Activated T-cell treated with anti-CD3 and anti-CD28 coated beads for 48 hours (primary cell): ENCODE measurements at places on chromosomes 5 and 9.

DNA sequence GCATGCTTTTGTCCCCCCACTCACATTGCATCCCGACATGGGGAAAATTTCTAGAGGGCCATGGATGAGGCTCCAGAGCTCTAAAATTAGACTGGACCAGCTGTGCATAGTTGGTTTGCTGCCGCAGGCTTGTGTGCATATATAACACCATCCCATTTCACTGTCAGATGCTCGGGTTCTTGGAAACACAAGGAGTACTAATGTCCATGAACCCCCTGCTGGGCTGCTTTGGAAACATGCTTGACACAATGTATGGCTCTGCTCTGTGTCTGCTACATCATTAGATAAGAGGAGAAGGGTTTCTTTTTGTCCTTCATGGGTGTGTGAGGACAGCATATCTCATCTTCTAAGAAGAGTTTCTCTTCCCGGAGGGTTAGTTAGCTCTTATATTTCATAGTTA is 292.1 kb upstream of the RORB start:
- no peak for DNase-seq

DNA sequence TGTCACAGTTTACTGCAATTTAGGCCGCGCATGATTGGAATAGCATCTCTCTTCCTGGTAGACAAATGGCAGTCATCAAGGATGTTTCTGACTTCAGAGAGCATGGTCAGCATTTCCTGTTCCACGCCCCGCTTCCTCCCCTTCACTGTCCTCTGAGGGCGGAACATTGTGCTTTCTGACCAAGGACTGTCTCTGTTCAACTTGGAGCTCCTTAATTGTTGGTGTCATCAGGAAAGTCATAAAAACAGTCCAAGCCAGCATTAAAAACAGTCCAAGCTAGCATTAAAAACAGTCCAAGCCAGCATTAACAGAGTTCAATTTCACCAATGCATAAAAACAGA is 301.3 kb upstream of the IRX4 start:
- no peak for DNase-seq

GRCh38 chr9:92455217-92455616 is 27.1 kb downstream of the ASPN start:
- DNase-seq: no peak

GRCh38 chr5:128825826-128826225 is 139.5 kb upstream of the SLC27A6 start:
- no peak for DNase-seq

- no peak for DNase-seq
These were observed 11.4 kb downstream of the HAND1 start for GRCh38 chr5:154466671-154467070.

GRCh38 chr5:141633871-141634561 is 2.6 kb downstream of the HDAC3 start:
- DNase-seq: no peak

DNA sequence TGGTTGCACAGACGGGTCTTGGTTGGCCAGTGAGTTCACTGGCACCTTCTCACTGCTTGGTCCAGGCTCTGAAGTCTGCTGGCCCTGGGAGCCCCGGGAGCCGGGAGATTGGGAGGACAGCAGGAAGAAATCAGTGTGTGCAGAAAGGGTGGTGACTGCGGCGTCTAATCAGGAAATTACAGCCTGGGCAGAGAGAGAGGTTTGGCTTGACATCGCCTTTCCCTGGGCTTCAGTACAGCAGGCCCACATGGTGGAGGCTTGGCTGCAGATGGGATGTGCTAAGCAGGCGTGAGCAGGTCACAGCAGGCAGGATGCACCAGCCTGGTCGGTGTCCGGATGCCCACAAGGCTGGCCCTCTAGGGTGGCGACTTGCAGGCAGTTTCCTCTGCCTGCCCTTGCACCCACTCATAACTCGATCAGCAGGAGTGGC is 17.2 kb downstream of the PITX1 start:
- DNase-seq: no peak

- no peak for DNase-seq
These were observed 145.0 kb downstream of the MED27 start for GRCh38 chr9:131934673-131935072.

GRCh38 chr5:122316656-122317055 is 4.6 kb downstream of the SNCAIP start:
- no peak for DNase-seq

- no peak for DNase-seq
These were observed 31.8 kb upstream of the PTGS1 start for GRCh38 chr9:122338994-122339393.

DNA sequence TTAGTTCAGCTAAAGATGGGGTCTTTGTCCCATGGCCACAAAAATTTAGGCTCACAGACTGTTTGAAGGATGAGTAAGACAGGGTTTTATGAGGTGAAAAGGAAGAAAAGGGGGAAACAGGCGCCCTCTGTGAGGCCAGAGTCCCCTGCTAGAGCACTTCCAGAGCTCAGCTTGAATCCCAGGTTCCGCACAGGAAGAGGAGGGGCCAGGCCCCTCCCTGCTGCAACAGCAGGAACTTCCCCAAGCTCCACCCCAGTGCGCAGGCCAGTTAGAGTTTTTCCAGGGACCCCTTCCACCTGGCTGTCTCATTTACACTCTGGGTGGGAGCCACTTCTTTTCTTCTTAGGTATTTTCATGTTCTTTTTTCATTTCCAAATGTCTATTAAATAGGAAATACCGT is 480.8 kb downstream of the PSAT1 start:
- no peak for DNase-seq

DNA sequence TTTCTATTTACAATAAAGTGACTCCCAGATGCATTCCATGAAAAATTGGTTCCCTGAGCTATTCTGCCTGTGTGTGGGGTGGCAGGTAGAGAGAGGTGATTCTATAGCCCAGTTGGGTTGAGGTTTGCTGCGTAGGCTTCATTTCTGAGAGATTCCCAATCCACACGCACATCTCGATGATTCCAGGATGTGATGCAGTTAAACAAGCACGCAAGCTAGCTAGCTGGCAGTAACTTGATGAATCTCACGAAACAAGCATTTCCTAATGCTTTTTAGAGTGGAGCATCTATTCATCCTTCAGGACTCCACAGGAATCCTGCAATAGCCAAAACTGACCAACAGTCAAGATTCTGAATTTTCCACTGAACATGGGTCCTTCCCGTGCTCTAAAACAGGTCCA is 43.8 kb upstream of the CER1 start:
- no peak for DNase-seq

GRCh38 chr5:76419597-76420298 is 16.7 kb downstream of the IQGAP2 start:
- DNase-seq: no peak

DNA sequence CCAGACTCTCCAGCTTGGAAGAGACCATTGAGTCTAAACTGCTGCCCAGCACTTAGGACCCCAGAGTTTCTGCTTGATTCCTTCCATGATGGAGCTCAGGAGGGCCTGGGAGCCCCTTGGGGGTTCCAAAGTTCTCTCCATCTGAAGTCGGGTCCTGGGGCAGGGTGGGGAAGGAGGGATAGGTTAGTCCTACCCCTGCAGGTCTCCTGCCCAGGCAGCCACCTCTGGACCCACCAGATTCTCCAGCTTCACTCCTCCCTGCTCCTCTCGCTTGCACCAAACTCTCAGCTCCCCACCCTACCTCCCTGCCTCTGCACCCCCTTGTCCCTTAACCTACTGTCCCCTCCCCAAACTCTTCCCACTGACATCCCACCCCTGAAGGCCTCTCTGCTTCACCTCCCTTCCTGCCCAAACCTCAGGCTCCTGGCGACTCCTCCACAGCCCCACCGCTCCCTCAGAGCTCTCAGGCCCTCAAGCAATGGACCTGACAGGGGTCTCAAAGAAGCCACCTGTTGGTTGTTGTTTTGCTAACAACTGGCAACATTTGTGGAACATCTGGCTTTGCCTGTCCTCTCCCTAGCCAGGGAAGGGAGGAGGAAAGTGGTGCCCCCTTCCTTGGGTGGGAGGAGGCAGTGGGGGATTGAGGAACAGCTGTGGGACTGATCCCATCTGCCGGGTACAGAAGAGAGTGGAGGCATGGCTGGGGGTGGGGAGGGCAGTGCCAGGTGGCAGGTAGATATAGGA is 137.5 kb downstream of the RGS3 start:
- DNase-seq: no peak

DNA sequence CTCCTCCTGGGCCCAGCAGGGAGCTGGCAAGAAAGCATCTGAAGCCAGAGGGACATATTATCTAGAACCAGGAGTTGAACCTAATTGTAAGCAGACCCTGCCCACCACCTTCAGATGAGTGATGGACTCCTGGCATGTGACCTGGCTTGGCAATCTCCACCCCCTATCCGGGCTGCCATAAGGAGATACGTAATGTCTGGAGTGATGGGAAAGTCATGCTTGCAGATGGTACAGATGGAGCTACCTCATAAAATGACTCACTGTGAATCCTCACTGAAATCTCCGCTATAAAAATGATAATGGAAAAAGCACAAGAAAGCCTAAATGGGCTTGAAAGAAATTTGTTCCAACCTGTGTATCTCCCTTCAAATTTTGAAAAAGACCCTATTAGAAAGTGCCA is 157.5 kb downstream of the DMRT2 start:
- DNase-seq: no peak

- DNase-seq: no peak
These were observed 305.2 kb downstream of the EFNA5 start for GRCh38 chr5:107365320-107366109.

- no peak for DNase-seq
These were observed 29.4 kb downstream of the ZCCHC7 start for GRCh38 chr9:37149666-37150308.

GRCh38 chr5:114018186-114018585 is 343.7 kb upstream of the KCNN2 start:
- DNase-seq: no peak

- DNase-seq: no peak
These were observed 668.6 kb upstream of the ARRDC3 start for GRCh38 chr5:92051741-92052140.

GRCh38 chr9:92406477-92406876 is 2.1 kb upstream of the OGN start:
- DNase-seq: no peak

- DNase-seq: no peak
These were observed 13.6 kb upstream of the COL27A1 start for GRCh38 chr9:114141553-114142402.

- DNase-seq: no peak
These were observed 293.3 kb downstream of the MAN2A1 start for GRCh38 chr5:109982966-109983534.

GRCh38 chr5:149603920-149604319 is 22.6 kb downstream of the ARHGEF37 start:
- DNase-seq: no peak

DNA sequence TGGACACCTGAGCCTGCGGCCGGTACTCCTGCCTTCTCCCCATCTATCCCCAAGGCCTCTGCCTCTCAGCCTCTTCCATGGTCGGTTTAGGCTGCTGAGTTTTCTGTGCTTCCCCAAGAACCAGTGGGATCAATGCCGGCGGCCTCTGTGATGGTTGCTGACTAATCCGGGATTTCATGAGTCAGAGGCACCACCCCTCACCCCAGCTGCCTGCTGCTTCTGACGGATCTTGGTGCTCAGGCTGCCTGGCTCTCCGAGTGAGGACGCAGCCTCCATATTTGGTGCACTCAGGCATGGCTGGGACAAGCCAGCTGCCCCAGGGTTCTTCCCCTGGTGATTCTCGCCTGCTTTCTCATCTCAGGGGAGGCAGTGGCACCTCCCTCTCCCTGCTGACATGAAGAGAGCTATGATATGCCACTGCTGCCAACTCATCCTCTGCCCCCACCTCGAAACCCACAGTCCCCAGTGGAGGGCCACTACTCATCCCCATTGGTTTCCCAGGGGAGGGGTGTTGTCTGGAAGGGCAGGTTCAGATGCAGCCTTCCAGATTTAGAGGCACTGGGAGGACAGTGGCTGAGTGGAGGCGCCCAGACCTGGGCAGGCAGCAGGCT is 3.3 kb upstream of the MAN1B1 start:
- no peak for DNase-seq

- DNase-seq: no peak
These were observed 471.9 kb upstream of the RGMB start for GRCh38 chr5:98301547-98301946.

DNA sequence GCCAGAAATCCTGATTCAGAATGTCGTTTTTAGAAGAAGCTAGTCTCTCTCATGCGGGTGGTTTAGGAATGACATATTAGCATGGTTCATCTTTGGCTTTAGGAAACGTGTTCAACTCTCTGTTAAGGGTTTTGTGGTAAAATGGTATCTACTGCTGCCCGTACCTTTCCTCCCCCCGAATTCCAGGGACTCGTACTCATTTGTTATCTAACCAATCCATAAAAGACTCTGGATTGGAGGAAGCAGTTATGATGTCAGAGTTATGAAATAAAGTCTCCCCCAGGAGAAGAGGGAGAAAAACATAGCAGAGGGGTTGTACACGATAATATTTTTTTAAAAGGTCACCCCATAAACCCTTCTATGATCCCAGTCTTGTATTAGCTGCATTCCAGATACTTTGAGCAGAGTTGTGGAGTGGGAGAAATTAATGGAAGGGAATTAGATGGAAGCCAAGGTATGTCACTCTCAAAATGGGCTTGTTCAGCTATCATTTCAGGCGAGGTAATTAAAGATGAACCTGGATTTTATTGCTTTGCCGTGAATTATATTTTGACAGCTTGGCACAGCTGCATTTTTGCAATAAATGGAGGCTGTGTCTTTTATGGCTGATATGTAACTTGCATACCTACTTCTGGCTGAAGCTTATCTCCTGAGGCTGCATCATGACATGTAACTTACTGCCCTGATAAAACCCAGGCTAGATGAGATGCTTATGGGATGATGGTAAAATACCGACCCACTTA is 31.3 kb downstream of the RAI14 start:
- no peak for DNase-seq

GRCh38 chr9:107288701-107289100 is 5.6 kb downstream of the RAD23B start:
- DNase-seq: no peak

DNA sequence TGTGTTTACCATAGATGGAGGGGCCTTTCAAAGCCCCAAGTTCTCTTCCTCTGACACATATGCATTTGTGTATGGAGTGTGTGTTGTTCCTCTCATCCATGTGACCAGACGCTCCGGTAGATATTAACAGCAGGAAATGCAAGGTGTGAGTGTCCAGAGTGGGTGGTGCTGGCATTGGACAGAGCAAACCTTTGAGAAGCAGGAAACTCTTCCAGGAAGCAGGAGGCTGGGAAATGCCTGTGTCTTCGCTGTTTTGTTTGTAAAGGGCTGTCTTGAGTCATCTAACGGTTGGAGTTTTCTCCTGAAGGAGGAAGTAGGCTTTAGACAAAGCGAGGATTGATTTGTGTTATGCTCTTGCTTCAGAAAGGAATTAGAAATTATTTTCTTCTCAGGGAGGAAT is 370.9 kb downstream of the PLK2 start:
- no peak for DNase-seq

GRCh38 chr9:127585161-127585819 is 26.8 kb upstream of the STXBP1 start:
- no peak for DNase-seq
